Activated T-helper 1 cell treated with anti-CD3 and anti-CD28 coated beads, Interleukin-12 subunit alpha, Interleukin-12 subunit beta, Interleukin-2, Interleukin-4 antibody, amounts not matched to agents 30 ng/mL and 10 ng/mL and 1 ng/mL, durations not matched to agents 14 hours and 24 hours and 36 hours (primary cell): ENCODE measurements at places on chromosomes 5 and 9. TPM values are rescaled to one million over a fixed set of nuclear protein-coding genes. Genes with fewer than 3 reads are reported as not detected.

DNA sequence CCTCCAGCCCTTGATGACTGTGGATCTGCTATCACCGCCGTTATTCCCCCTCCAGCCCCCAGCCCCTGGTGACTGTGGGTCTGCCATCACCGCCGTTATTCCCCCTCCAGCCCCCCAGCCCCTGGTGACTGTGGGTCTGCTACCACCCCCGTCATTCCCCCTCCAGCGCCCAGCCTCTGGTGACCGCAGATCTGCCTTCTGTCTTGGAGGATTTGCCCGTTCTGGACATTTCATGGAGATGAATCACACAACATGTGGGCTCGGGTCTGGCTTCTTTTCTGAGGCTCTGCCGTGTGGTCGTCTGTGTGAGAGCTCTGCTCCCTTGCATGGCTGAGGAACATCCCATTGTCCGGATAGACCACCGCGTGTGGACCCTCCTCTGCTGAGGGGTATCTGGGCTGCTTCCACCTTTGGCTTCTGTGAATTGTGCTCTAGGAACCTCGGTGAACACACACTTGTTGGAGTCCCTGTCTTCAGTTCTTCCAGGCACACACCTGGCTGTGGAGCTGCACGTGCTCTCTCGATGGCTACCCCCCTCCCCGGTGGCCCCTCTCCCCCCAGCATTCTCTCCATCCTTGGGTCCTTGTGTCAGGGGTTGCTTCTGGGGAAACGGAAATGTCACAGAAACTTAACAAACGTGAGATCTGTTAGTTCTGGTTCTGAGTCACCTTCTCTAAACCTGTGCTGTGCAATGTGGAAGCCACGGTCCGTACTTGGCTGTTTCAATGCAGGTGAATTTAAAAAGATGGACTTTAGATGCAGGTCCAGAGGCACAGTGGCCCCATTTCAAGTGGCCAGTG lies 105.3 kb upstream of the COL5A1 start:
- DNase-seq, result no peak

DNA sequence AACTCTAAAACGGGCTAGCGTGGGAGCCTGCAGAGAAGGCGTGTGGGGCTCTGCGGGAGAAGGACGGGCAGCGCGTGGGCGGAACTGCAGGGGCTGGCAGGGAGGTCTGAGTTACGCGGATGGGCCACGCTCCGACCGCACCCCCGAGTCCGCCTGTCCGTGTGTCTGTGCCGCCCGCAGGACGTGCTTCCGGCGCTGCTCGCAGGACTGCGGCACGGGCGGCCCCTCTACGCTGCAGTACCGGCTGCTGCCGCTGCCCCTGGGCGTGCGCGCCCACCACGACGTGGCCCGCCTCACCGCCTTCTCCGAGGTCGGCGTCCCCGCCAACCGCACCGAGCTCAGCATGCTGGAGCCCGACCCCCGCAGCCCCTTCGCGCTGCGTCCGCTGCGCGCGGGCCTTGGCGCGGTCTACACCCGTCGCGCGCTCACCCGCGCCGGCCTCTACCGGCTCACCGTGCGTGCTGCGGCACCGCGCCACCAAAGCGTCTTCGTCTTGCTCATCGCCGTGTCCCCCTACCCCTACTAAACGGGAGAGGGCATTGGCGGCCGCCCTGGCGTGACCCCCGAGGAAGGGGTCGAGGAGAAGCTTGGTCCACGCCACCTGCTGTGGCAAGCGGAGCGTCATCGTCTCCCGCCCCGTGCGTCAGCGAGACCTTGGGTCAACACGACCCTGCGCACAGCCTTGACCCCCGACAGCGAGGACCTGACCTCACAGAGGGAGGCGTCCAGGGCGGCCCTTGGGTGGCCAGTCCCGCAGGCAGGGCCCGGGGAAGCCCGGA lies 11.4 kb upstream of the ASS1 start:
- peak; percentile 24 for DNase-seq

DNA sequence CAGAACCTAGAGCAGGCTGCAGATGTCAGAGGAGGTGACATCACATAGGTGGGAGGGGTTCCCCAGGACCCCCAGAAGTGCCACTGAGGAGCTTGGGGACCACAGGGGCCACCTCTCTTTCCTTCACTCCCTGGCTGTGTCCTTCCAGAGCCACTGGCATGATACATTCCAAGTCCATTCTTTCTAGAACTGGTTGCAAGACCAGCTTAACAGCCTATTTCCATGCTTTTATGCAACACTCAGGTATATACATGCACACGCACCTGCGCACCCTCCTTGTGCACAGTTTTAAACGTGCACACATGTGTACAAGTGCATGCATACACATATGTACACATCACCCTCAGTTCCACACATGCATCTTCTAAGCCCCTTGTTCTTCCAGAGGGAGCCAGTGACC lies 39.7 kb downstream of the SLC6A7 start:
- no peak for DNase-seq

GRCh38 chr9:125241000-125241862 lies at the start of gene HSPA5:
Gene HSPA5, minus strand, starts transcription at chr9:125241343. Its CDS starts 217 bp downstream, at chr9:125241126.
- DNase-seq, result peak; percentile 99

DNA sequence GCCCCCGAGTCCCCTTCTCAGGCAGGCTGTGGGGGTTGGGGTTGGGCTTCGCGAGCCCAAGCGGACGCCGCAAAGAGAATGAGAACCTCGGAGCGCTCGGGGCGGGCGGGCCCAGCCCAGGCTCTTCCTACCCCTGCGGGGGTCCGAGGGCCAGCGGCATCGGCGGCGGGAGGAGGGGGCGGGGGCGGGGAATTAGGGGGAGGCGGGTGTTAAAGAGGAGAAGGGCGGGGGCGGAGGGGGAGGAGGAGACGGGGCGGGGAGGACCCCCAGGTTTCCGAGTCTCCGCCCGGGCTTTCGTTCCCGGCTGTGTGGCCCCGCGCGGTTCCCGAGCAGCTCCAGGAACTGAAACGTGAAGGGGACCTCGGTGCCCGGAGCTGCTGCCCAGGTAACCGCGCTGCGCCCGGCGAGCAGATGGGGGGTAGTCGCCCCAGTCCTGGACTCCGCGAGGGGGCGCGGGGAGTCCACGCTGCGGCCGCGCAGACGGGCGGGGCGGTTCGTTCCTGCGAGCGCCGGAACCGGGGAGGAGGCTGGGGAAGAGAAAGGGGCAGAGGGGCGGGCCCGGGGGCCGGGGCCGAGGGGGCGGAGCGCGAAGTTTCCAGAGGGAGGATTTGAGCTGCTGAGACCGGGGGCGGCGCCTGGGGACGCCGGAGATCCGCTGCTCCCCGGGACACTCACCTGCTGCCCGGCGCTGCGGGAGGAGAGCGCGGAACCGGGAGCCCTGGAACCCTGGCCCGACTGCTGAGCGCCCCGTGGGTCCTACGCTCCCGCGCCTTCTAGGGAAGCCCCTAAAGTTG lies 38.4 kb upstream of the PLEKHG4B start:
- DNase-seq, result peak; percentile 7

DNA sequence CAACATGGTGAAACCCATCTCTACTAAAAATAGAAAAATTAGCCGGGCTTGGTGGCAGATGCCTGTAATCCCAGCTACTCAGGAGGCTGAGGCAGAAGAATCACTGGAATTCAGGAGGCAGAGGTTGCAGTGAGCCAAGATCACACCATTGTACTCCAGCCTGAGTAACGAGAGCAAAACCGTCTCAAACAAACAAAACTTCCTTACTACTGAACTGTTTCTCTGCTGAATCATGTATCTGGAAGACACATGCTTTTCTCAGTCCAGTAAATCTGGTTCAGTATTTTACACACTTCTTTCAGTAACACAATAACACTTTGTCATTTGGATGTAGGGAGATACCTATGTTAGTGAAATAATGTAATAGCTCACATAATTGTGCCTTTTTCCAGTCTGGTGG lies 7.9 kb downstream of the TRMT10B start:
- no peak for DNase-seq

DNA sequence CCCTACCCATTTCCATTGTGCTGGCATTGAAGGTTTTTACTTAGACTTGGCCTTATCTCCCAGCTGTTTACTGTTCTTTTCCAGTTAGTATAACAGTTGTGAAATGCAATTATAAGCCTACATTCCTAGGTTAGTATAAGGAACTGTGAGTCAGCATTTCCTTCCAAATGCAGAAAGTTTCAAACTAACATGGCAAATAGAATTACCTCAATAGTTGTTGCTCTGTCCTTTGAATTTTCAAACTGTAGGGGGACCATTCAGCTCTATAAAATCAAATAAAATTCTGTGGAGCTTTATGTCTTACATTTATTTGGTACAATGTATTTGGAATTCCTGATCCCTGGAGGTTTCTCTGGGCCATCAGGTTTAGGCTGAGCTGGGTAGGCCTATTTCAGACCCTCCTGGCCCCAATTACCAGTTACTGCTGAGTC lies 47.2 kb downstream of the ARHGEF28 start:
- DNase-seq, result no peak

DNA sequence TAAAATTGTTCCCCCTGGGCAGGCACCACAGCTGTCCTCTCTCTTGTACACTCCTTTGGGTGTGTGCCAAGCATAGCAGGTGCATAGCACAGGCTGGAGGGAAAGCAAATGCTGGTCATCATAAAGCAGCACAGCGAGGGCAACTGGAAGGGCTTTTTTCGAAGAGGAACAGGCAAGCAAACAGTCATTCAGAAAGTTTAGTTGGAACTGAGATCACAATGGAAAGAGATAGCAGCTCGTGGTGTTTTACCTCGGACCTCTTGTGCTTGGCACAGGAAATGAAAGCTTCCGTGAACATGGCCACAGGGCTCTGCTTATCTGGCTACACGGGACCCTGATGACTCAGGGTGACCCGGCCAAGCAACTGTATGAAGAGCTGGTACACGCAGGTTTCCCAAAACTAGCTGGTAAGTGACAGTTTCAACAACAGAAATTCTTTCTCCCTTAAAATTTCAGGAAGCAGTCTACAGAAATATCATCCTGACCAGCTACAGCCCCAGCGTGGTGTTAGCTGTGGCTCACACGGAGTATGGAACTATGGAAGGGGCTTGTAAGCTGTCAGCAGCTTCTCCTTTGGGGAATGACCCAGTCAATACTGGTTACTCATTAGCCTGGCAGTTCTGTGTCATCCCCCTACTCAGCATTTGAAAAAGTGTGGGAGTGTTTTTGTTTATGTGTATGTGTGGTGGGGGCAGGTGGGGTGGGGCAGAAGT lies 48.1 kb downstream of the POC5 start:
- peak; percentile 37 for DNase-seq

- DNase-seq, result no peak
Measured at GRCh38 chr9:99071313-99072039, 33.4 kb upstream of the TGFBR1 start.

GRCh38 chr9:89815061-89815902 lies 210.5 kb downstream of the GADD45G start:
- DNase-seq, result no peak

GRCh38 chr9:68843239-68843638 lies 138.2 kb downstream of the PIP5K1B start:
- DNase-seq, result no peak

- no peak for DNase-seq
Measured at GRCh38 chr5:82551840-82552385, 273.8 kb upstream of the RPS23 start.

GRCh38 chr9:81477669-81478068 lies 211.7 kb downstream of the TLE1 start:
- DNase-seq, result no peak

DNA sequence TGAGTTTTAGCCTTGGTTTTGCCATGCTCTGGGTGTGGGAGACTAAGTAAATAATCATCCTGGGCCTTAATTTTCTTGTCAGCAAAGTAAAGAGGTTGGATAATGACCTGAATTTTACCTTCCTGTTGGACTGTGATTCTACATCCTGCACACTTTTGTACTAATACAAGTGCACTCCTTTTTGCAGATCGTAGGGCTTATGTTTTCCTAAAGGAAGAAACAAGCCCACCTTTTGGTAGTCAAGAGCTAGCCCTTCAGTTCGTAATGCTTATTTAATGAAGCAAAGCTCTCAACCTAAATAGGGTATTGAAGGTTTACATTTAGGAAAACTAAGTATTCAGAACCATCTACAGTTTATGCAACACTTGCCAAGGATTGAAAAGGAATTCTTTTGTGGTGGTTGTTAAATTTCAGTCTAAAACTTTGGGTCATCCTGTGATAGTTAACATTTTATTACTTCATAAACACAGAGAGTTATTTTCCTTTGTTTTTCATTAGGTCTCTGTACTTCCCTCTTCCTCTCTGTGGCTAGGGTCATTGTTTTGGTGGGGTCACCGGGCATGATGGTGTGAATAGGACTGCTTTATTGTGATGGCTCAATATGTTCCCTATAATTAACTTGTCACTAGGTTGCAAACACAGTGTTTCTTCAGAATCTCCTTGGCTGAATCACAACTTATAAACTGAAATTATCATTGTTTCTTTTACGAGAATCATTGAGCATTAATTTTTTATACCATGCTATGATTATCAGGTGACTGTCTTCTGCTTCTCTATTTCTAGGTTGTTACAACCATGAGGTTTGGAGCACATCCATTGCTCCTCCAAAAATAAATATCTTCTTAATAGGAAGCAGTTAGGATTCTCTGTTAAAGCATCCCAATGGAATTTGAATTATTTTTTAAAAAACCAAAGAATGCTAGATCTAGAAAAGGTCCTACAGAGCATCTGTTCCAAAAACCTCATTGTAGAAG lies 28.5 kb downstream of the SPINK5 start:
- DNase-seq, result no peak

DNA sequence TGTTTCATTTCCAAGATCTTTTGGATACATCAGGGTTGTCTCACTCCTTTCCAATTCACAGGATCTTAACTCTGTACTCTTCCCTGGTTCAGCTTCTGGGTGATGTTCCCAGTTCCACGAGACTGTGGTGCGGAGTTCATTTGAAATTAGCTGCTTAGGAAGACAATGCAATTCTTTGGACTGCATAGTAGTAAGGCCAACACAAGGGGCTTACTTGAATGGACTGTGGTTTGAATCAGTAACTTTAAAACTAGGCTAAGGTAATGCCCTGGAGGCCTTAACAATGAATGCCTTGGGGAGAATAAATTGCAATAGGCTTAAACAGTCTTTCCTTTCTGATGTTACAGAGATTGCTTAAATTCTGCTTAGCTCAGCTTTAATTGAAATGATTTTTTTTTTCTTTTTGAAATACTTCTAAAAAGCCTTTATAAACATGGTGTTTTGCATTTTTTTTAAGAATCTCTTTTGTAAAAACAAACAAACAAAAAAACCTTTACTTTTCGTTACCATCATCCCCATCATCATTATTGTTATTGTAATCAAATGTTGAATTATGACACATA lies 133.8 kb upstream of the MEF2C start:
- no peak for DNase-seq

DNA sequence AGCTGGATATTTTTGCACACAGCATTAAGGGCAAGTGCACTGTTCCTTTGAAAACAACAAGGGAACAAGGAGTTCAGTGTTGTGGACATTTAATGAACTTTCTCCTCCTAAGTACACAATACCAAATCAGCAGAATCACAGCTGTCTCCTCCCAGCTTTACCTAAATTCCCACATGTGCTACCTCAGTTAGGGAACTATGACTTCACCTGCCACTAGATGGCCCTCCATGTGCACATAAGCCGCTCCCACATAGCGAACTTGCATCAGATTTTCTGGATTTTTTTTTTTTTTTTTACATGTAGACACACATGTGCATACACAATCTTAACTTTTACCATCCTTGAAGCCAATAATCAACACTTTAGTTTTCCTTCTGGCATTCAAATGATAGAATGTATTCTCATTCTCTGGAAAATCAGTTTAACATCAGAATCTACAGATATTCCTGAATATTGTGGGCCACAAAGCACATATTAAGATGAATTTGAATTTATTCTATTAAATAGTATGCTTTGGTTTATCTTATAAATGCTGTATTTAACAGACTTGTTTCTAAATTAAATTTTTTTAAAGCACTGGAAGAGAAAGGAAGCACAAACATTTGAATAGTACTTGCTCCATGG lies 123.6 kb downstream of the PALM2AKAP2 start:
- DNase-seq, result peak; percentile 50

LCN9 gene
- total RNA-seq, result not detected in 2 replicates

GFI1B gene
- total RNA-seq, result not detected in 2 replicates
